Urothelium cell line (cell line): ENCODE measurements at places on chromosomes 13 and 19.
A peak's percentile ranks its signal among the peaks of the same experiment; 100 is the strongest.

GRCh38 chr13:26855071-26855470 is 94.5 kb upstream of the GPR12 start:
- DNase-seq, result no peak

GRCh38 chr13:35716729-35717128 is 240.2 kb upstream of the MAB21L1 start:
- no peak for DNase-seq

- DNase-seq, result peak; percentile 56
These were observed 122.1 kb downstream of the COG6 start for GRCh38 chr13:39777527-39778061.

- no peak for DNase-seq
These were observed 8.9 kb downstream of the KHSRP start for GRCh38 chr19:6415591-6416190.

GRCh38 chr19:52679598-52679997 is 41.4 kb upstream of the ZNF83 start:
- no peak for DNase-seq
